Body of pancreas (tissue), 4 donors: ENCODE measurements at places on chromosomes 7 and 10.
A peak's percentile ranks its signal among the peaks of the same experiment; 100 is the strongest.

GRCh38 chr10:110207805-110208613 lies 604 bp downstream of the MXI1 start:
- peak overlapping the region; percentile 41 for H3K4me3 ChIP-seq
- no peaks in the 10 kb centered on the region for H3K27me3 ChIP-seq
- peaks cover 25% of the 10 kb centered on the region for H3K4me1 ChIP-seq
- H3K27ac ChIP-seq, result peak overlapping the region; percentile 97
- no peaks in the 10 kb centered on the region for H3K36me3 ChIP-seq

DNA sequence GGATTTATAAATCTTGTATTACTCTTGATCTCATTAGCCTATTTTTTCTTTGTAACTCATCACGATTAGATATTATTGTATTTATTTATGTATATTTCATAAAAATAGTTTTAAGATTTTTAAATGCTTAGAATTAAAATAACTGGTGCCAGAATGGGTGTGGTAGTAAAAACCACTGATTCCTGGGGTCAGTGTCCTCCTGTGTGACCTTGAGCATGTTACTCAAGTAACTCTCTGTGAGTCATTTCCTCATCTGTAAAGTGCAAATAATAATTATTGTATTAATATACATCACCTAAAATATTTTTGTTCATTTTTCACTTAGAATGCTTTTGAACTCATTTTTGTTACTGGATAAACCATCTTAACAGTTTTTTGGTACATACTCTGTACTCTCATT lies 91.3 kb upstream of the TMEM229A start:
- no peak overlapping the region for H3K27ac ChIP-seq
- no peak for DNase-seq
- no peaks in the 10 kb centered on the region for H3K27me3 ChIP-seq
- H3K4me3 ChIP-seq, result no peak overlapping the region
- no peaks in the 10 kb centered on the region for H3K4me1 ChIP-seq
- H3K36me3 ChIP-seq, result no peaks in the 10 kb centered on the region

DNA sequence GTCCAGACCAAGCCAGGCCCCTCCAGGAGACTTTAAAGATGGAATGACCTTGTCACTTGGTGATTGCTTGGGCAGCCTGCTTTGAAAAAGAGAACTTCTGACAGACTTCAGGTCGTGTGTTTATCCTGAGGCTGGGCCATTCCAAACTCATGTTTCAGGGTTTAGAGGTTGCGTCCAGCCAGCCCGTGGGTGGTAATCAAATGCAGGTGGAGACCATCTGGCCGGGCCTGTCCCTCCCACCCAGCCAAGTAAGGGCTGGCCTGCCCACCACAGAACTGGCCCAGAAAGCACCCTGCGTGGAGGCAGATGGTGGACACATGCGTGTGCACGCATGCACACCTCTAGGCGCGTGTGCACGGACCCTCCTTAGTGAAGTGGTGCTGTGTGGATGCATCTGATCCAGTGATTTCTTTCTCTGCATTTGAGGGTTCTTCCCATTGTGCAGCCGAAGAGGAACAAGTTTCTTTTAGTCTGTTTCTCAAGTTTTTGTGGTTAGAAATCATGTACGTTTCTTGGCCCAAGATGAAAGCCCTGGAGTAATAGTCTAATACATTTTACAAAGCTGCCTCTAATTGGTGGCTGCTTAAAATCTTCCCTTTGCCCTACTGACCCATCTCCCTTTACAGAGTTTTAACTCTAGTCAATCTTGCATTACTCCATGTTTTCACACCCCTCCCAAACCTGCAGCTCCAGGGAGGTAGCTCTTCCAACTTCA lies 43.0 kb downstream of the SUFU start:
- H3K27me3 ChIP-seq, result no peaks in the 10 kb centered on the region
- no peaks in the 10 kb centered on the region for H3K4me1 ChIP-seq
- no peak for DNase-seq
- no peak overlapping the region for H3K4me3 ChIP-seq
- H3K36me3 ChIP-seq, result no peaks in the 10 kb centered on the region

GRCh38 chr10:6009150-6009549 lies 31.8 kb upstream of the IL15RA start:
- H3K36me3 ChIP-seq, result no peaks in the 10 kb centered on the region
- H3K4me1 ChIP-seq, result no peaks in the 10 kb centered on the region
- peak overlapping the region; percentile 45 for H3K27ac ChIP-seq
- DNase-seq, result no peak

- H3K4me3 ChIP-seq, result no peak overlapping the region
- no peak overlapping the region for H3K27ac ChIP-seq
- H3K27me3 ChIP-seq, result no peaks in the 10 kb centered on the region
- no peak for DNase-seq
- H3K36me3 ChIP-seq, result no peaks in the 10 kb centered on the region
These were observed 889.3 kb upstream of the CELF2 start for GRCh38 chr10:10128387-10128786.

GRCh38 chr7:140877249-140877524 lies 47.5 kb downstream of the BRAF start:
- H3K27ac ChIP-seq, result no peak overlapping the region
- no peak for DNase-seq
- no peaks in the 10 kb centered on the region for H3K36me3 ChIP-seq
- H3K4me1 ChIP-seq, result peaks cover 13% of the 10 kb centered on the region
